ENCODE measurements at places on chromosomes 3 and 15.
A peak's percentile ranks its signal among the peaks of the same experiment; 100 is the strongest.

GRCh38 chr3:101542957-101543356, 18.7 kb upstream of the TRMT10C start:
- no peak for DNase-seq

DNA sequence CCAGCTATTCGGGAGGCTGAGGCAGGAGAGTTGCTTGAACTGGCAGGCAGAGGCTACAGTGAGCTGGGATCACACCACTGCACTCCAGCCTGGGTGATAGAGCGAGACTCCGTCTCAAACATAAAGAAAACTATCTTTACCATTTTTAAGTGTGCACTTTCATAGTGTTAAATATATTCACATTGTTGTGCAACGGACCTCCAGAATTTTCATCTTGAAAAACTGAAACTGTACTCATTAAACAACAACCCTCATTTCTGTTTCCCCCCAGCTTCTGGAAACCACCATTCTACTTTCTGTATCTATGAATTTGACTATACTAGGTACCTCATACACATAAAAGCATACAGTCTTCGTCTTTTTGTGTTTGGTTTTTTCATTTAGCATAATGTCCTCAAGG, 375.1 kb downstream of the SHQ1 start:
- no peak for DNase-seq

DNA sequence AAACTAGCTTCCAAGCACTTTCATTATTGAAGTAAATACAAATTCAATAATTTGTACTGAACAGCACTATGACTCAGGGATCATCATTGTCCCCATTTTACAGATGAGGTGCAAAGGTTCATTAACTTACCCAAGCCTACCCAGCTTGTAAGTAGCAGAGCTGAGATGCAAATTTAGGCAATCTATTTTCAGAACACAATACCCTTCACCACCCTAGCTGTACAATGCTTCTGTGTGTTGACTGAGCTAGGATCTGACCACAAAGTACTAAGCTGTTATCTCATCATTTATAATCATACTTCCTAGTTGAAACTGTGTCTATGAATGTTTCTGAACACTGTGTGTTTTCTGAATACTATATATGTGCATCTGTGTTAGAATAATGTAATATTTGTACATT, 3.2 kb upstream of the ILDR1 start:
- no peak for DNase-seq

DNA sequence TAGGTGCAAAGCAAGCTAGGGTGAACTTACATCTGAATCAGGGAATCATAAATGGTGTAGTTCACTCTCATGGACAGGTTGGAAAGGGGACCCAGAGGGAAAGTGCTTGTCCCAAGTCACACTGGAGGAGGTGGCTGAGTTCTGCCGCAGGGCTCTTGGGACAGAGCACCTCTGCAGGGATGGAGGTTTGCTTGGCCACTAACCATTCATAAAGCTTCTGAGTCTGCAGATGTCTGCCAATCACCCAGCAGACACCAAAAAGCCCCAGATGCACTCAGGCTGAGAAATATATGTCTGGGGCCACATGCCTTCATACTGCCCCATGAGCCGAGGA, 17.9 kb upstream of the RTP2 start:
- no peak for DNase-seq

DNA sequence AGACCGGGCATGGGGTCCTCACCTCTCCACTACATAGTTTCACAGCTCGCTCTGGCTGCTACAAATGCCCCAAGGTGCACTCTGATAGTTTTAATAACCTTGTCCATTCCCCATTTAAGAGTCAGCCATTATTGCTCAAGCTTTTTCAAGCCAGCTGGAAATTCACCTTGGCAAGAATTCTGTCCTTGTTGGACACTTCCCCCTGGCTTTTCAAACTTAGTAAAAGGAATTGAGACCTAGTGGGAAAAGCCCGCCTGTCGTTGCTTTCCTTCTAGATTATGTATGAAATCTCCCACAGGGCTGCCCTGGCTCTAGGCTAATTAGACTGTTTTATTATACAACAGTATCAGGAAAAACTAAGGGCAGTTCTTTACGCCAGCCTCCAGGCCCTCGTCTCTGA, 293.7 kb upstream of the GADL1 start:
- no peak for DNase-seq

DNA sequence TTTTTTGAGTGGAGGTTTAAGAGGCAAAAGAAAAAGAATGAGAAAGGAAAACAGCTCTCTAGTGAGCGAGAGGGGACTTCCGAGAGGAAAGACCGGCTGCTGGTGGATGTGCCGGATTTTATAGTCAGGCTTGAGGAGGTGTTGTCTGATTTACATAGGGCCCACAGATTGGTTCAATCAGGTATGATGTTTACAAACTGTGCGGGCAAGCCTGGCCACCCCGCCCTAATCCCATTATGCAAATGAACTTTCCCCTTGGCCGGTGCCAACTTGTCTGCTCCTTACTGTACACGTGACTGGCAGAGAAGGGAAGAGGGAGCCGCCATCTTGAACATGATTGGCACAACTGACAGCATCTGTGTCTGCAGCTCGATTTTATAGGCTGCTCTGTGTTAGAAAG, 44.7 kb downstream of the FAM43A start:
- peak; percentile 96 for DNase-seq

- no peak for DNase-seq
Observed at GRCh38 chr3:153897025-153897723, 224.0 kb upstream of the ARHGEF26 start.

- no peak for DNase-seq
Observed at GRCh38 chr3:121835465-121835801, 424 bp downstream of the EAF2 start.

DNA sequence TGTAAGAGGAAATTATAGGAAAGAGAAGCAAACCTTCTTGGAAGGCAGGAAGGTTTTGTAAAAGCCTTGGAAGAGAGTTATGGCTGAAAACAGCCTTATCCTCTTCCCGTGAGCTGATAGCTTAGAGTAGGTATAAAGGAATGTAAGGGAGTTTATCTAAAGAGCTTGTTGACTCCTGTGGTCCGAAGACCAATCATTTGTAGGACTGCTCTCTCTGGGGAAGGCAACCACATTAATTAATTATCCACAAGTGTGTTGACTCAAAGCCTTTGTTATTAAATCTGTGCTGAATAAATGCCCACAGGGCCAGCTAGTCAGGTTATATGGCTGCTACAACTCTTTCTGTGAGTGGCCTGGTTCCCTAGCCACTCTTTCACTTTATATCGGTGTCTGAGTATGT, 452.1 kb upstream of the RASGRP1 start:
- DNase-seq, result no peak

- no peak for DNase-seq
Observed at GRCh38 chr3:185508335-185508991, 9.6 kb upstream of the TMEM41A start.

DNA sequence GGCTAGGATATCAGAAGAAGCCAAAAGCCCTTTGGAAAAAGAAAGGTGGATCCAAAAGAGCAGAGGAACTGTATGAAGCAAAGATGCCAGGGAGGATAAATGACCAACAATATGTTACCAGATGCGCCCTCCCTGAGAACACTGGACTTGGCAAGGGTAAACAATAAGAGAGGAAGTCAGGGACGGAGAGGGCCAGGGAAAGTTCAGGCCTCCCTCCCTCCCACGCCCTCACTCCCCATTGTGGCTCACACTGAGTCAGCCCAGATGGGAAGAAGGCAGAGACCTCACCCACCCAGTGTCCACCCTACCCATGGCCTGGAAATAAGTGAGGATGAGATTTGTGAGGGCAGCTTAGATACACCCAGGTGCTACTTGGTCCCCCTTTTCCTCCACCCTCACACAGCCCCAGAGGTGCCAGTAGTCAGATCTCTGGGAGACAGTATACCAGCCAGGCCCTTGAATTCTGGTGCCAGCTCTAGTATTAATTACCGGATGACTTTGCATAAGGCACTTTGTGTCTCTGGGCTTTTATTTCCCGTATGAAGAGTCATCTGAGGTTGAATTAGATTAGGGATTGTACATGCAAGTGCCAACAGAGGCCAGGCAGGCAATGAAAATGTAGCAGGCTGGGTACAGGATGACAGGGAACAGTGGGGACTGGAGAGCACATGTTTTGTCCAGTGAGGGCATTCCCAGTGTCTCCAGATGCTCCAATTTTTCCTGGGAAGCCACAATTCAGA, 35.1 kb upstream of the FRMD4B start:
- no peak for DNase-seq

DNA sequence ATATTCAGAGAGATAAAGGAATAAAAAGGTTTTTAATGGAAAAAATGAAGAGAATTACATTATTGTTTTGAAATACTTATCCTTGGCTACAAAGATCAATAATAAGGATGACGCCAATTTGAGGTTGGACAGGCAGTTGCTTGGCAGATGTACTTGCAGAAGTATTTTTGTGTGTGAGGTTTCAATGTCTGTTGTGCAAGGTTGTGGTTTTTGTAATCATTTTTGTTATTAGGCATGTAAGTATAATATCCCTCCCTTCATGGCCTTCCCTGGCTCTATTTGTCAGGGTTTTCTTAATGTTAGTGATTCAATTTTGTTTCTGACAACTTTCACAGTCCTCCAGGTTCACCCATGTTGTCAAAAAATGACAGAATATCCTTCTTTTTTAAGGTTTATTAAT, 105.9 kb downstream of the OTOL1 start:
- DNase-seq, result no peak

GRCh38 chr3:173584838-173585831, 187.6 kb downstream of the NLGN1 start:
- no peak for DNase-seq

DNA sequence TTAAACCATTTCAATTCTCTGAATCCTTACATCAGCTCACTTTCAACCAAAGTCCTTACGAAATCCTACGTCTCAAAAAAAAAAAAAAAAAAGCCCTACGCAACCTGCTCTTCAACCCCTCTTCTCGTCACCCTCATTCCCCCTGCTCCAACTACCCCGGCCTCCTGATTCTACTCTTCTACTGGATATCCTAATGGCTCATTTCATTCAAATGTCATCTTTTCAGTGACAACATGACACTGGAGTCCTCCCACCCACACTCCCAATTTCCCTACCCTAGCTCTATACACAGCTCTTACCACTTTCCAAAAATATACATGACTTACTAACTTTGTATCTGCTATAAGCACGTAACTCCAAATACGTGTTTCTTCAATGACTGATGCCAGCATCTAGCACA, 11.5 kb downstream of the UBP1 start:
- no peak for DNase-seq

DNA sequence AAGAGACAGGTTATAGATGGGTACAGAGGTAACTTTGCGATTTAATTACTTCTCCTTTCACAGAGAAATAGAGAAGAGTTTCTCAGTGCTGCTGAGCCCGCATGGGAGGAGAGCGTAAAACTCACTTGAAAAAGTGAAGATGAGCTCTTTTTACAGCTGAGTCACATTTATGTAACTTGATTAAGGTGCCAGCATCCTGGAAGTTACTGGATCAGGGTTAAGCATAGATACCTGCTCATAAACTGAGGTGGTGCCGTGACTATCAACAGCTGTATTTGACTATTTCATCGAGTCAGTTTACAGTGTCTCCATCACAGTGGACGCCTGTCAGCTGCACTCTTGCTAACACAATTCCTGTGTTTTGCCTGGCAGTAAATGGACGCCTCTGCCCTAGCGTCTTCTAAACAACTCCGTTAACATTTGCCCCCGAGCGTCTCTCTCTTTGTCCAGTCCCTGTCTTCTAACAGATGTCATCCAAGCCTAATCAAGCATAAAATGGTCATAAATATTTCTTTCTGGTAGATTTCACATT, 414.6 kb downstream of the FOXP1 start:
- DNase-seq, result no peak

GRCh38 chr3:125280668-125281361, 68.3 kb upstream of the SLC12A8 start:
- peak; percentile 62 for DNase-seq

- no peak for DNase-seq
Observed at GRCh38 chr3:136247436-136247835, 2.7 kb upstream of the PCCB start.

- DNase-seq, result no peak
Observed at GRCh38 chr3:19206540-19206939, 58.2 kb downstream of the KCNH8 start.

GRCh38 chr3:28326458-28326926, 22.0 kb upstream of the ZCWPW2 start:
- no peak for DNase-seq

DNA sequence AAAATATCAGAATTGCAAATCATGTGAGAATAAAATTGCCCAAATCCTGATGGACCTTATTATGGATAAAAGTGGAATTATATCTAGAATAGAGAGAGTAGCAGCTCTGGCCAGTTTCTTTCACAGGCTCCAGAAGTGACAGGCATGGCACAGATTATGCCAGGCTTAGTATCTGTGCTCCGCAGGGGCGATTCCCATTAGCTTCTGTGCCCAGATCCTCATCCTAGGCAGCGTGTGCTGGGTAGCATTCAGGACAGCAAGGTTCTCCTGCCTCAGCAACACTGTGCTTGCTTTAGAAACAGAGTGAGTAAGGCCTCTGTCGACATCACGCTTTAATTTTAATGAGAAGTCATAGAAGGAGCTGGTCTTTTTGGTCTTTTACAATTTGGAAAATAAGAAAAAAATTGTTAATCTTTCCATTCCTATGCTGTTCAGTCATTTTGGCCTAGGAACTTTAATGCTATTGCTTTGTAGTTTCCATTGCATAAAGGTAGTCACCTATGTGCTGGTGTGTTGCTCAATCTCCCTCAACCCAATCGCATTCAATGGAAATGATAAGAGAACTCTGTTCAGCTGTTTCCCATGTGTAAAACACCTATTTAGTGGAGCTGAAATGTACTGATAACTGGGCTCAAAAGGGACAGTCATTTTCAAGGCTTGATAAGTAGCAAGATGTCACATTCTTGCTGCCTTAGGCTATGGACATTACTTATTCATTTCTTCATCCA, 770.1 kb downstream of the AGBL1 start:
- DNase-seq, result no peak

DNA sequence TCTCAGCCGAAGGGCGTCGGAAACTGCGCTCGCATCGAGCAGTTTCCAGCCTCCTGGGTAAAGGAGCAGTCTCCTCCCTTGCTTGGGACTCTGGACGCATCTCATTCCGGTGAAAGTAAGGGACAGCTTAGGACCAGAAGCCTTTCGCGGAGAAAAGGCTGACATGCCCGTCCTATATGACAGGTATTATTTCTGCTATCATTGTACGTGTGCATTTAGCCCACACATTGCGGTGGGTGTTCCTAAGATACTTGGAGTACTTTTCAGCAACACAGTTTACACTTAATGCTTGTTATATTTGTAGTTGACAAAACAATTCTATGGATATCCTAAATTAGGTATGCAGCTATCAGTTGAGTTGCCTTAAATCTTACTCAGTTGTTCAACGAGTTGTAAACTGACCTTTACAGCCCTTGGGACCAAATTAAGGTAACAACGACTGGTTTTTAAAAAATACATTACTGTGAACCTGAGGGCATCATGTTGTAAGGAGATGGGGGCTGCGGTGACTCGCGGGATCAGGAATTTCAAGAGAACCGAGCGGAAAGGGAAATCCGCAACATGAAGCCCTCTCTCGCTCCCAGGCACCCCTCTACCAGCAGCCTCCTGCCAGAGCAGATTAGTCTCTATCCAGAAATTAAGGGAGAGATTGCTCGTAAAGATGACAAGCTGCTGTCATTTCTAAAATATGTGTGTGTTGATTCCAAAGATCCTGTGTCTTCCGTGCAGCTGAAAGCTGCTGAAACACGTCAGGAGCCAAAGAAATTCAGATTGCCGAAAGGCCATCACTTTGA, 632 bp upstream of the COPS2 start:
- DNase-seq, result no peak

Measured in NCI-H2029 (cell line).